ENCODE measurements at places on chromosomes 11 and 22. TPM values are rescaled to one million over a fixed set of nuclear protein-coding genes. Genes with fewer than 3 reads are reported as not detected.

- DNase-seq = no peak
These were observed 268.0 kb downstream of the CTTN start for GRCh38 chr11:70666311-70666710.

DNA sequence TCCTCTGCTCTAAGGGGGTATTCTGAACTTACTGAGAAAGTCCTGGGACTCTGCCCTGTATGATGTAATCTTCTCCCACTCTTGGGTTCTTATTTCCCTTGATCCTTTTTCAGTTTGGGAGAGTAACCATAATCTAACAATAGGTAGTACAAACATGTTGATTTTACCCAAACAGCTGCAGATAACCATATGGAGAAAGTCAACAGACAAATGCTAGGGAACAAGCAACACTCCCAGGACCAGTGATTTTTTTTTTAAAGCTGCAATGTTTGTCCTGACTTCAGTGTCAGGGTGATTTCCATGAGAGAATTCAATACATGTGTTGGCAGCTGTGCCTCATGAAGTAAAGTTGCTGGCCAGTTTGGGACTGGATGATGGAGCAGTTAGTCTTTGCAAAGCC is 156.5 kb downstream of the FCHSD2 start:
- DNase-seq = no peak

GRCh38 chr11:30485756-30486155 is 100.4 kb downstream of the MPPED2 start:
- DNase-seq = no peak

DNA sequence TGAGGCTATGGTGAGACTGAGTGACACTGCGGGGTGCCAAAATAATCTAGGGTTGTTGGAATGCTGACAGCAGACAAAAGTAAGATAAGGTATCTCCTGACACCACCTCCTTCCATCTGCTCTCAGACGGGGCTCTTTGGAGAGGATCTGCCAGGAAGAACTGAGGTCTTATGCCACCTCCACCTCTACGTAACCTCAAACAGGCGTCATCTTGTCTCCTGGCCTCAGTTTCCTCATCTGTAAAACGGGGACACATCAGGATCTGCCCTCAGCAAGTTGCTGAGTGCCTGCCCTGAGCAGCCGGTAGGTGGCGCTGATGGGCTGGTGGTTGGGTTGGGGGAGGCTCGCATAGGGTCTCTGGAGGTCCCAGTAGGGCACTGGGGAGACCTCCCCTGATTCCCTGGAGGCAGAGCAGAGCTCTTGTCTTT is 1.7 kb upstream of the MYEOV start:
- peak; percentile 44 for DNase-seq

Gene SLC22A24
- not detected for total RNA-seq

Gene ROBO3
- total RNA-seq = 2.4 TPM

Gene GUCY1A2
- total RNA-seq = 8.7 TPM

Gene C11orf42
- total RNA-seq = not detected

DNA sequence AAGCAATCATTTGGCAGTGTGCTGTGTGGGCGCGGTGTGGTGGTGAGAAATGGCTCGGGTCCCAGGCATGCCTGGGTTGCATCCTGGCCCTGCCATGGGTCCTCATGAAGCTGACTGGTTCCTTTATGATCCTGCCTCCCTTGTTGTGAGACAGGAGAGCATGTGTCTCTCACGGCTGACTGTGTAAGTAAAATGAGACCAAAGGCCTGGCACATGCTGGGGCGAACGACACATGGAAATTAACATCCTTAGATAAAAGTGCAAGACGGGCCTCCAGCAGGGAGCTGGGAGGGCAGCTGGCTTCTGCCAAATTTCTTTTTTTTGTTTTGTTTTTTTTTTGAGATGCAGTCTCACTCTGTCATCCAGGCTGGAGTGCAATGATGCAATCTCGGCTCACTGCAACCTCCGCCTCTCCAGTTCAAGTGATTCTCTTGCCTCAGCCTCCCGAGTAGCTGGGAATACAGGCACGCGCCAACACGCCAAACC is 9.4 kb upstream of the FBLN1 start:
- no peak for DNase-seq

- DNase-seq = no peak
These were observed 114.9 kb upstream of the NECTIN1 start for GRCh38 chr11:119843877-119844276.

GRCh38 chr11:106670069-106670468 is 348.2 kb downstream of the GUCY1A2 start:
- no peak for DNase-seq

DNA sequence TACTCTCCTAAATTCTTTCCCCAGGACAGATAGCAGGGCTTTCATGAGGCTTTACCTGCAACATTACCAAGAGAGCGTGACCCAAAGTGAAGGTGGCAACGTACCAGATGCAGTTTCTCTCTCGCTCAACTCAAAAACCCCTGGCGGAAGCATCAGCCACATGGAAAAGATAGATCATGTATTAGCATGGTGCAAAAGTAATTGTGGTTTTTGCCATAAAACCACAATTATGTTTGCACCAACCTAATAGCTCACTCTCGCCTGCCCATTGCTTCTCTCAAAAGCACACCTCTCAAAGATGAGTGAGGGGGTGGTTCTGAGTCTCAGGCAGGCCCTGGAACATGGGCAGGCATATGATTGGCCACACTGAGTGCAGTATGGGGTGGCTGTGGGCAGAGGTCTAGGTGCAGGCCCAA is 7.0 kb downstream of the MS4A6A start:
- DNase-seq = no peak

Gene LGALS12
- total RNA-seq = 0.13 TPM

Gene SCGB1D4
- total RNA-seq = not detected

DNA sequence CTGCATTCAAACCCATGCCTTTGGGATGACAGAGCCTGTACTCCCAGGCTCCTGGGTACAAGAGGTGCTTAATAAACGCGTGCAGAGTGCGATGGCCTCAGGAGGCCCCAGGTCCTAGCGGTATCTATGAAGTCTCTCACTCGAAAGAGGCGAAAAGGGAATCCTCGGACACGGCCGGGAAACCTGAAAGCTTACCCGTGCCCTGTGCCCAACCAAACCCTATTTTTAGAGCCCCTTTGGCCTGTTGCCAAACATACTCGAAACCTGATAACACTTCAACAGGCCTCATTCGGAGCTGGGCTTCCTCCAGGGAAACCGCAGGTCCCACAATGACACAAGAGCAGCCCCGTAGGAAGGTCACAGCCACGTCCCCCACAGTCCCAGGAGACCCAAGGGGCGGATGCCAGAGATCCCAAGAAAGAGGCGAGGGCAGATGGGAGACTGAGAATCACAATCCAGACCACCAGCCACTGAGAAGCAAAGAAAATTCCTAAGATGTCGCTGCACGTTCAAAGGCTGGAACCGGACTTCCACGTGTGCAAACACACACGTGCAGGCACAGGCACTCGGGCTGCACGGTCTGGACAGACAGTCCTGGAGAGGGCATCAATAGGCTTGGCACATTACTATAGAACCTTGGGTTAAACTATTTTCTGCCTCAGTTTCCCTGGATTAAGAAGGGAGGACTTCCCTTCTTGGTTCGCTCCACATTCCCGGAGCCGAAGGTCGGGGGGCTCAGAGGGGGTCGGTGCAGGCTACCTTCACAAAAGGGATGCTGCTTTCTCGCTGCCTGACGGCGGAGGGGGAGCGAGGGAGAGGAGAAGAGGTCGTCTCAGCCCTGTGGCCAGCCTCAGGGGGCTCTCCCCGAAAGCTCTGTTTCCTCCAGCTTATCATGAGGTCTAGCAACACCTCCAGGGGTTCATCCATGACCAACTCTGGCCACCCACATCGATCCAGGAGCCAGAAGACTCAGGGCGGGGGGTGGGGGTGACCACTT is 8.2 kb downstream of the PDGFB start:
- DNase-seq = no peak

DNA sequence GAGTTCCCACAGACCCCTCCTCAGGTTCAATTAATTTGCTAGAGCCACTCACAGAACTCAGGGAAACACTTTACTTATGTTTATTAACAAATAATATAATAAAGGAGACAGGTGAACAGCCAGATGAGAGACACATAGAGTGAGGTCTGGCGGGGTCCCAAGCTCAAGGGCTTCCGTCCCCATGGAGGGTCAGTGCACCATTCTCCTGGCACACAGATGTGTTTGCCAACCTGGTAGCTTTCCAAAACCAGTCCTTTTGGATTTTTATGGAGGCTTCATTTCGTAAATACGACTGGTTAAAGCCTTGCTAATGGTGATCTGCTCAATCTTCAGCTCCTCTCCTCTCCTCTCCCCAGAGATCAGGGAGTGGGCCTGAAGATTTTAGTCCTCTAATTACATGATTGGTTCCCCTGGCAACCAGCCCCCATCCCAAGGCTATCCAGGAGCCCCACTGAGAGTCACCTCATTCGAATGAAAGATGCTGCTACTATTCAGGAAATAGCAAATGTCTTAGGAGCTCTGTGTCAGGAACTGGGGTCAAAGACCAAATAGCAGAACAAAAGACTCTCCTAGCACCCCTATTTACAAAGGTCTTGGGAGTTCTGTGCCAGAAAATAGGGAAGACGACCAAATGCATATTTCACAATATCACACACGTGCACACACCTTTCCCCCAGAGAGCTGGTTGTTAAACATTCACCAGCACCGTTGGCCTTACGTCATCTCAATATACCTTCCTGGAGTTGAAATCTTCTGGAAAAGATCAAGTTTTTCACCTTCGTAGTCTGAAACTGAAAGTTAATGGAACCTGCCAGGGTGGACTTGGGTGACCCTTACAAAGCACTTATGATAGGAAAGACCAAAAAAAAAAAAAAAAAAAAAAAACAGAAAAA is 23.8 kb upstream of the CAPRIN1 start:
- DNase-seq = no peak

DNA sequence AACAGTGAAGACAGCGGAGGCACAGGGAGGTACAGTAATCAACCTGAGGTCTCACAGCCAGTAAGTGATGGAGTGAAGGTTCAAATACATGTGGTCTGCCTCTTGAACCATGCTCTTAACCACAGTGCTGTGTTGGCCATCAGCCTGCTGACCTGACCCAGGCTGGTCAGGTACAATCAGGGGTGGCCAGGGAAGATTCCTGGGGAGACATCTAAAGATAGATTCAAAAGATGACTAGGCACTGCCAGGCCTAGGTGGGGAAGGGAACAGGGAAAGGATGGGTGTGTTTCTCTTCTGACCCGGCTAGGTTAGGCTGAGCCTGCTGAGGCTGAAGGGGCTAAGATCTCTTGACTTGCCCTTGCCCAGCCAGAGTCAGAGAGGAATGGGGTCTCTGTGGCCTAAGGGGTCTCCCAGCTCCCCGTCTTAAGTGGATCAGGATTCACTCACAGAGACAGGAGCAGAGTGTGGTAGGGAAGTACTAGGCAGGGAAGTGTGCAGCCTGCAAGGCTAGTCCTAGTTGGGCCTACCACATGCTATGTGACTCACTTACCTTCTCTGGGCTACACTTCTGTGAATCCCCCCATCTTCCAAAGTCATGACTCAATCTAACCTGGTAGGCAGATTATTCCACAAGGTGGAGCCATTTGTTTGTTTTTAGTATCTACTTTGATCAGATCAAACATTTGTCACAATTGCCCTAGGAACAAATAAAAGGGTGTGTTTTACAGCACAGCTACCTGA is 10.4 kb upstream of the SREBF2 start:
- no peak for DNase-seq

DNA sequence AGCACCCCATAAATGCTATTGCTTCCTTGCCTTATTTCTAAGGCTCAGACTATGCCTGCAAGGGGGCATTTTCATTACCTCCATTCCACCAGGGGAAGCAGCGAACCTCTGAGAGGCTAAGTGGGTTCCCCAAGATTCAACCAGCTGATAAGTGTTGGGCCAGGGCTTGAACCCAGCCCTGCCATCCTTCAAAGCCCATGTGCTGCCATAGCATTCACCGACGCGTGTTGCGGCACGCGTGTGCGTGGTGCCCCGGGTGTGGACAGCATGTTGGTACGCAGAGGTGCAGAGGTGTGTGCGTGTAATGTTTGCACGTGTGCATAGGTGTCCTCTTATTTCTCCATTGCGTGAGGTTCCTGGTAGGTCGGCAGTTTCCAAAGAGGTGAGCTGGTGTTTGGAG is 66.0 kb upstream of the PPARA start:
- DNase-seq = no peak

DNA sequence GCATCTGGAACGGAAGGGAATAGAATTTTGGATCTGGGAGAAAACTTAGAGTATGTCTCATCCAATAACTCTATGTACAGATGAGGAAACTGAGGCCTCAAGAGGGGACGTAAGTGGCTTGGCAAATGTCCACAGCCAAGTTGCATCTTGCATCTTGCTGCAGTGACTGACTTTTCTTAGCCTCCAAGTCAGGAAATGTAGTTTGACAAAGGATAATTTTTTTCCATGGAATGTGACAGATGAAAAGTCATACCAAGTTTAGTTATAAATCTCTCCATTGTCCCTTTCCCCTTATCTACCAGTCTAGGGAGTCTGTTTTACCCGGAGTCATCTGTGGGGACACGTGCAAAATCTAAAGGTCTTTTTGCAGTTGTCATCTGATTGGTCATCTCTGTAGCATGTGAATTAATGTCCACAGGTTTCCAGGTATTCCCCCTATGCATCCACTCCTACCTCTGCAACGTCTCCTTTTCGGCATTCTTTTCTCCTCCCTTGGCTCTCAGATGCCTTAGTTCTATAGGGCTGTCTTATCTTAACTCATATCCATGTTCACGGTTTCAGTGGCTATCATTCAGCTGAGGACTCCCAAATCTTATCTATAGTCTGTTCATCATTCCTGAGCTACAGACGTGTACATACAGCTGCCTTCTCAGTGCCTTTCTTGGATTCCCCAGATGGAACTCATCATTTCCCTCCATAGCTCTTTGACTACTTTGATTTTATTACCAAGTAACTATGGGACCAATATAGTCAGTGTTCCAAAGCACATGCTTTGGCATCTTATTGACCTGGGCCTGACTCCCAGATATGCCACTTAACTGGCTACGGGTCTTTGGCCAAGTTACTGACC is 139.5 kb upstream of the TIMP3 start:
- DNase-seq = no peak

- peak; percentile 71 for DNase-seq
These were observed 32.1 kb upstream of the DGKZ start for GRCh38 chr11:46315033-46315738.

DNA sequence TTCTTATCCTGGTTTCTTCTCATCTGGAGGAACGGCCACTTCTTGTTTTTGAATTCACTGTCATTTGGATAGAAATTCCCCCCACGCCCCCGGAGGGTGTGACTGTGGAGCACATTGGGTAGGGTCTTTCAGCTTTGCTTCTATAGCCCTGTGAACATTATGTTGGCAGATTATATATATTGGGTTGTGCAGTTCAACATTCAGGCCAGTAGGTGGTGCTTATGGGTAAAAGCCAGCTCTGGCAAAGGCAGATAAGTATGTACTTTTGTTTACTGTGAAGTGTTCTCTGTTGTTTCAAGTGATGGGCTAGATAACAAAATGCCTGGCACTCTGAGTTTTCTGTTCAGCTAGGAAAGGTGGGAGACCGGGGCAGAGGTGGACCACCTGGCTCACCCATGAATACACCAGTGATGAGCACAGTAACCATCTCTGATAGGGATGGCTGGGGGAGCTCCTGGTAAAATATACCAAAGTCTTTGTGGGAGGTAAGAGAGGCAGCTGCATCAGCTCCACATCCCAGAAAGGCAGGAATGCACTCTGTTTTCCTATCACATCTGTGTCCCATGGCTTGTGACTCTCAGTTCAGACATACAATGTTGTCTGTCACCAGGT is 1348.2 kb upstream of the RAG2 start:
- peak; percentile 50 for DNase-seq

- DNase-seq = no peak
These were observed 720 bp downstream of the UFD1 start for GRCh38 chr22:19478045-19478900.

Gene STIM1
- 21.4 TPM for total RNA-seq
